Stimulated activated CD4-positive, alpha-beta T cell treated with anti-CD3 and anti-CD28 coated beads, Interleukin-12 subunit alpha, Interleukin-12 subunit beta, amount 100 ng/mL, for 24 hours (primary cell): ENCODE measurements at places on chromosomes 12 and 14.

DNA sequence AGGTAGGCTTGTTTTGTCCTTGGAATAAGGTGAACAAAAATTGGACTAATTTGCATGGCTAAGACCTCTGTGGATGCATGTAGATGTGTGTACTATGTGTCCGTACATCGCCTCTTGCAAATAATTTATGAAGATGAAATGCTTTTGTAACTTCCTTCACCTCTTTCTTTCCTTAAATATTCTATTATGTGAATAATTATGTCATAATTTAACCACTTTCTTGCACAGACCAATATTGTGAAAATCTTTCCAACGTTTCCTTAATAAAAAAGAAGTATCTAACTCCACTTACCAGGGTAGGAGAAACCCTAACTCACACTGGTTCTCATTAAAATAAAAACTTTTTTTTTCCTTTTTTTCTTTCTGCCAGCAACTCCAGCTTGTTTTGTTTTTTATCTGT, 4.0 kb downstream of the NANOG start:
- DNase-seq = no peak

GRCh38 chr14:74573421-74574089, 38.5 kb downstream of the LTBP2 start:
- no peak for DNase-seq

DNA sequence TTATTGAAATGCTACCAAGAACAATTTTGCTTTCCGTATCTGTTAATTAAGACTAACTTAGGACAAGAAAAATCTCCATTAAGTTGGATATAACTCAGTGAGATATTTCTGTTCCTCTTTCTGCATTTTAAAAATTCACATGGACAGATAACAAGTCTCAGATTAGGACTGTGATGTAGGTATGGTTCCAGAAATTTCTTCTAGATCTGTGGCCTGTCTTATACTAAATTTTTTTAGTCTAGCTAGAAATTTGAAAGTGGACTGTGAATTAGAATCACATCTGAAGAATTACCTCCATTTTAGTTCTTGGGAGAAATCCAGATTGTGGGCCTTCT, 41.6 kb downstream of the USP15 start:
- DNase-seq = no peak

GRCh38 chr12:5305886-5306545, 125.9 kb upstream of the NTF3 start:
- no peak for DNase-seq

DNA sequence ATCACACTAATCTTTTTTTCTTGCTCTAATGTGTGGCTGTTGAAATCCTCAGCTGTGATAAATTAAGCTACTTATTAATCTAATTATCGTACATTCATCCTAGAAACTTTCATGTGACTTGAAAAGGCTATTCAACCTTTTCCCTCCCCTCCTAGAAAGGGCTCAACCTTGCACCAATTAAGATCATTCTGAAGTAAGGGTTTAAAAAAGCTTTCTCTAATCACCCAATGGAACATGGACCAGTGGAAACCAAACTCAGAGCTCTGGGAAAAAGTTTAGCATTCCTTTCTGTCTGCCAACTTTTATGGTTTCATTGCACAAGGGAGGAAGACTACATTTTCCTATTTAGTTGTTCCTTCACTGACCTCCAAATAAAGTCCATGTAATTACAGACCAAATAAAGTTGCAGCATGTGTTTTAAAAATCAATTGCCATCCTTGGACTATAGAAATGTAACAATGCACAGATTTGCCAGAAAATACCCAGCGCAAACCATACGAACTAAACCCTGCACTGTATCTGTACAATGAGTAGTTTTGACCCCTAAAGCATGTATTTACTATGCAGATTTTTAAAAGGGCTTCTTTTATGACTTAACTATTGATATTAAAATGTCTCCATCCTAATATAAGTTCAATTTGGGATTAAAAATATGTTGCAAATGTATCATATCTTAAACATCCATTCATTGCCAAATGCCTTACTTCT, 142.6 kb upstream of the OTX2 start:
- DNase-seq = no peak

GRCh38 chr14:70073924-70074566, 114.7 kb downstream of the SLC8A3 start:
- DNase-seq = peak; percentile 55

DNA sequence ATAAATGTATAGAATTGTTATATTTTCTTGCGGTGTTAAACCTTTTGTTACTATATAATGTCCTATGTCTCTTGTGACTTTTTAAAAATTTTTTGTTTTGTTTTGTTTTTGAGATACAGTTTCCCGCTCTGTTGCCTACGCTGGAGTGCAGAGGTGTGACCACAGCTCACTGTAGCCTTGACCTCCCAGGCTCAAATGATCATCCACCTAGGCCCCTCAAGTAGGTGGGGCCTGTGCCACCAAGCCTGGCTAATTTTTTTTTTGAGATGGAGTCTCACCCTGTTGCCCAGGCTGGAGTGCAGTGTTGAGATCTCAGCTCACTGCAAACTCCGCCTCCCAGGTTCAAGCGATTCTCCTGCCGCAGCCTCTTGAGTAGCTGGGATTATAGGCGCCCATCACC, 26.5 kb upstream of the RCOR1 start:
- DNase-seq = no peak

- no peak for DNase-seq
Measured at GRCh38 chr12:52964556-52965336, 15.8 kb downstream of the KRT18 start.

- DNase-seq = no peak
Measured at GRCh38 chr14:33063521-33063920, 124.8 kb downstream of the NPAS3 start.

DNA sequence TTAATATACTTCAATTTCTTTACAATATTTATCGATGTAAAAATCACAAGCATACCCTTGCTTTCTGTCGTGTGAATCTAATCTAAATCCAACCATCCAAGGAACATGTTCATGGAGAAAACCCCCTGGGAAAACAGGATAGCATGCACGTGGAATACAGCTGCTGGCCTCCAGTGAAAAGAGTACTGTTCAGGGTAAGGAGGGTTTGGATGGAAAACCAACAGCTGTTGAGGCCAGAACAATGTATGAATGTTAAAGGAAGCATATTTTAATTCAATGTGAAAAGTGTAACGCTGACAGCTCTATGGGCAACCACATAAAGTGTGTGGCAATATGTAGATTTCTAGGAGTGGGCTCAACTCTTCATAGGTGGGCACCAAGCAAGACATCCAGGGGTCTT, 344.0 kb downstream of the TMEM132D start:
- DNase-seq = no peak

GRCh38 chr12:68374307-68374982, 42.3 kb upstream of the MDM1 start:
- peak; percentile 24 for DNase-seq

DNA sequence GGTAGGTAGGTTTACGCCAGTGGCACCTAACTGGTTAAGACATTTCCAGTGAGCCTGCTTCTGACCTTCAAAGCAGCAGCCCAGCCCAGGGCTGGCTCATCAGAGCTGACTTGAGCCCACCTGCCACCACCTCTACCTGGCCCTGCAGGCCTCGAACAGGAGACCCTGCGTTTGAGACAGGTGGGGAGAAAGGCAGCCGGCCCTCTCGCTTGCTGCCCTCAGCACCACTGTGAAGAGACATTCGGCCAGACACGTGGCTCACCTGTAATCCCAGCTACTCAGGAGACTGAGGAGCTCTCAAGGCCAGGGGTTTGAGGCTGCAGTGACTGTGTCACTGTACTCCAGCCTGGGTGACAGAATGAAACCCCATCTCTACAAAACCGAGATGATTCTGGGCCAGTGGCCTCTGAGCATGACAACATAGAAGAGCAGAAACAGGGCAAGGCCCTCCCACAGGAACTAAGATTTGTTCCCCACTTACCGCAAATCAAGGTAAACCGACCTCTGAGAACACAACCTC, 74.2 kb downstream of the TESC start:
- DNase-seq = no peak

- no peak for DNase-seq
Measured at GRCh38 chr12:45498645-45499044, 230.9 kb upstream of the ARID2 start.

DNA sequence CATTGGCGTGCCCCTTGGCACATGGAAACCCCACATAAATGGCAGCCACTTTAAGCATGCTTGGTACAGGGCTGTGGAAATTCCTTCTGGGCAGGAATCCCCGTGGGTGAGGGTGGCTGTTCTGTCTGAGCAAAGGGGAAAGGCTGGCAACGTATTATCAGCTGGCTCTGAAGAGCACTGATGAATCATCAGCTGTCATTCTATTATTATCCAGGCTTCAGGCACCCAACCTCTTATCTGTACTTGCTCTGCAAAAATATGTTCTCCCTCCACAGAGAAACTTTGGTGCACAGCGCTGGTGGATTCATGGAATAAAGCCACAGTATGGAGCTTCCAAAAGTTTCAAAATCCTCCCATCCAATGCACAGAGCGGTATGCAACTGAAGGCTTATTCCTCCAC, 167.1 kb downstream of the TBX5 start:
- no peak for DNase-seq

GRCh38 chr12:857611-858010, 91.9 kb downstream of the RAD52 start:
- no peak for DNase-seq

- peak; percentile 56 for DNase-seq
Measured at GRCh38 chr12:1117970-1118563, 127.0 kb downstream of the ERC1 start.

DNA sequence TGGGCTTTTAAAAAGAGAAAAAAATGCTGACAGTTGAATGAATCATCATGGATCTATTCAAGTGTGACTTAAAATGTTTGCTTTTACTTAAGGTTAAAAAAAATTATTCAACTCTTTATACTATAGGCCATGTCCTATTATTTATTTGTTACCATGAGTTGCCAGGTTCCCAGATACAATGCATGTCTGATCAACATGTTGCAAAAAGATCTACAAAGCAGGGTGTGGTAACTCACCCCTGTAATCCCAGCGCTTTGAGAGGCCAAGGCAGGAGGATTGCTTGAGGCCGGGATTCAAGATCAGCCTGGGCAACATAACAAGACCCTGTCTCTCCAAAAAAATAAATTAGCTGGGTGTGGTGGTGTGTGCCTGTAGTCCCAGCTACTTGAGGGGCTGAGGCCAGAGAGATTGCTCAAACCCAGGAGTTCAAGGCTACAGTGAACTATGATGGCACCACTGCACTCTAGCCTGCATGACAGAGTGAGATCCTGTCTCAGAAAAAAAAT, 460.8 kb downstream of the BCAT1 start:
- DNase-seq = no peak

DNA sequence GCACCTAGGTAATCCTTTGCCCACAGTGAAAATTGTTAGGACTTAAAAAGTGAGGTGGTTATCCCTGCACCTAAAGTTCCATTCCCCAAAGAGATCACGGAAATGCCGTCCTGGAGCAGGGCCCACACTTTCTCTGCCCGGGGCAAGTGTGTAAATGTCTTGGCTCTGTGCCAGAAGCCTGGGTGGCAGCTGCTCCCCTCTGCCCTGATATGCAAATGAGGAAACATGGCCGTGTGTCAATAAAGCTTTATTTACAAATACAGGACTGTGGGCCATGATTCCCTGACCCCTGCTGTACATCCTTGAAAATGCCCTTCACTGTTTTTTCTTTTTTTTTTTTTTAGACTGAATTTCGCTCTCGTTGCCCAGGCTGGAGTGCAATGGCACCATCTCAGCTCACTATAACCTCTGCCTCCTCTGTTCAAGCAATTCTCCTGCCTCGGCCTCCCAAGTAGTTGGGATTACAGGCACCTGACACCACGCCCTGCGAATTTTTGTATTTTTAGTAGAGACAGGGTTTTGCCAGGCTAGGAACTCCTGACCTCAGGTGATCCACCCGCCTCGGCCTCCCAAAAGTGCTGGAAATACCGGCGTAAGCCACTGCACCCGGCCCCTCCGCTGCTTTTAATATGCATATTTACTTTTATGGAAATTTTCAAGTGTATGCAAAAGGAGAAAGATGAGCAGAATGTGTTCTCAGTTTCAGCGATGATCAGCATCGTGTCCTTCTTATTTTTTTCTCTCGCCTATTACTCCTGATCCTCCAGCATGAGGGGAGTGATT, 75.5 kb downstream of the GALNT9 start:
- no peak for DNase-seq

GRCh38 chr12:90910958-90911357, 44.0 kb downstream of the CCER1 start:
- no peak for DNase-seq

- DNase-seq = no peak
Measured at GRCh38 chr12:3705354-3705675, 47.6 kb downstream of the CRACR2A start.

DNA sequence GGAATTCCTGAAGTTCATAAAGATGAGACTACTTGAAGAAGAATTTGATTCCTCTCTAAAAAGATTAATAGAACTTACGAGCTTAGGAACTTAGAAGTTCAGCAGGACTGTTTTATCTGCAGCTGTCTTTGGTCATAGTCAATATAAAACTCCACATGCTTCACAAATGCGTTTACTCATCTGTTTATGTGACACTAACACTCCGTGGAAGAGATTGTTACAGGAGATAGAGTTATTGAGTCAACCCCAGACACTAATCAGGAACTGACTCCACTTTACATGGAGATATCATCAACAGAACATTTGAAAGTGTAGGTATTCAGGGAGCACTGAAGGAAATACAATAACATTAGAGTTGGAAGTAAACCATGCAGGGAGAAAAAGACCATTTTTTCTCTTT, 92.8 kb downstream of the LRFN5 start:
- no peak for DNase-seq

- no peak for DNase-seq
Measured at GRCh38 chr14:51444353-51445000, 204.4 kb downstream of the TMX1 start.
